ENCODE measurements at places on chromosomes 1 and 21. TPM values are rescaled to one million over a fixed set of nuclear protein-coding genes. Genes with fewer than 3 reads are reported as not detected.

- no peaks in the 10 kb centered on the region for H3K36me3 ChIP-seq
- DNase-seq = no peak
- peaks cover 8% of the 10 kb centered on the region for H3K4me1 ChIP-seq
- H3K4me3 ChIP-seq = no peak overlapping the region
- H3K27ac ChIP-seq = no peak overlapping the region
Measured at GRCh38 chr21:32406405-32406804, 6.1 kb upstream of the EVA1C start.

- no peaks in the 10 kb centered on the region for H3K4me1 ChIP-seq
- no peak overlapping the region for H3K4me3 ChIP-seq
- H3K27me3 ChIP-seq = peaks cover 32% of the 10 kb centered on the region
- DNase-seq = no peak
Measured at GRCh38 chr21:45721671-45722070, 78.1 kb downstream of the PCBP3 start.

GRCh38 chr21:43849532-43850299, 15.3 kb upstream of the AGPAT3 start:
- H3K27me3 ChIP-seq = no peaks in the 10 kb centered on the region
- H3K4me3 ChIP-seq = no peak overlapping the region
- no peak for DNase-seq
- no peaks in the 10 kb centered on the region for H3K36me3 ChIP-seq
- H3K27ac ChIP-seq = no peak overlapping the region

GRCh38 chr1:53913352-53914033, 19.5 kb downstream of the DIO1 start:
- H3K4me3 ChIP-seq = no peak overlapping the region
- H3K27me3 ChIP-seq = no peaks in the 10 kb centered on the region
- no peaks in the 10 kb centered on the region for H3K36me3 ChIP-seq
- no peak overlapping the region for H3K27ac ChIP-seq
- DNase-seq = no peak
- H3K4me1 ChIP-seq = peaks cover 3% of the 10 kb centered on the region

- no peaks in the 10 kb centered on the region for H3K4me1 ChIP-seq
- no peak overlapping the region for H3K27ac ChIP-seq
- H3K27me3 ChIP-seq = no peaks in the 10 kb centered on the region
- H3K36me3 ChIP-seq = no peaks in the 10 kb centered on the region
- H3K4me3 ChIP-seq = no peak overlapping the region
Measured at GRCh38 chr21:37764691-37765090, 151.6 kb downstream of the KCNJ6 start.

DNA sequence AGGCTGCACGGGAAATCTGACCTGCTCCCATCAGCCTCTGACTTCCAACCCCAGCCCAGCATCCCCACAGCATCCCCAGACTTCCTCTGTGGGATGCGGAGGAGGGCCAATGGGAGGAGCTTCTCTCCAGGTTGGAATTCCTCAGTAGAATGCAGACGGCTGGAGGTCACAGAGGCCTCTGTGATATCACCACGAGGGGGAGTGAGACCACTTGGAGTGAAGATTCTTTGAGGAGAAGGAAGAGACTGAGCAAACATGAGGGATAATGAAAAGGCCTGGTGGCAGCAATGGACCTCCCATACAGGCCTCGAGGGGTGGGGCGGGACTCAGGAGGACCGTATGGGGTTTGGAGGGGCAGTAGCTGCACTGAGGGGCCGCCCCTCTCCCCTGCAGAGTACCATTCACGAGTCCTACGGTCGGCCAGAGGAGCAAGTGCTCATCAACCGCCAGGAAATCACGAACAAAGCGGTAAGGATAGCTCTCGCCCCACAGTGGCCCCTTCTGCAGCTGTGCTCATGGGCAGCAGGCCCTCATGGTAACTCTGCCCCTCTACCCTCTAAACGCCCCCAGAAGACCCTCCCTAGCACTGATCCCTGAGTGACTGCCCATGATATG, at the start of gene CATSPER4:
Gene CATSPER4 (plus strand): TSS at position 230 of the 615 bp plus-strand sequence. CDS start 26 bp downstream, at position 256.
- no peaks in the 10 kb centered on the region for H3K27me3 ChIP-seq
- no peak within 1 kb of the TSS for H3K4me3 ChIP-seq
- no peak for DNase-seq
- H3K36me3 ChIP-seq = no peaks in the 10 kb centered on the region
- no peaks in the 10 kb centered on the region for H3K4me1 ChIP-seq

DNA sequence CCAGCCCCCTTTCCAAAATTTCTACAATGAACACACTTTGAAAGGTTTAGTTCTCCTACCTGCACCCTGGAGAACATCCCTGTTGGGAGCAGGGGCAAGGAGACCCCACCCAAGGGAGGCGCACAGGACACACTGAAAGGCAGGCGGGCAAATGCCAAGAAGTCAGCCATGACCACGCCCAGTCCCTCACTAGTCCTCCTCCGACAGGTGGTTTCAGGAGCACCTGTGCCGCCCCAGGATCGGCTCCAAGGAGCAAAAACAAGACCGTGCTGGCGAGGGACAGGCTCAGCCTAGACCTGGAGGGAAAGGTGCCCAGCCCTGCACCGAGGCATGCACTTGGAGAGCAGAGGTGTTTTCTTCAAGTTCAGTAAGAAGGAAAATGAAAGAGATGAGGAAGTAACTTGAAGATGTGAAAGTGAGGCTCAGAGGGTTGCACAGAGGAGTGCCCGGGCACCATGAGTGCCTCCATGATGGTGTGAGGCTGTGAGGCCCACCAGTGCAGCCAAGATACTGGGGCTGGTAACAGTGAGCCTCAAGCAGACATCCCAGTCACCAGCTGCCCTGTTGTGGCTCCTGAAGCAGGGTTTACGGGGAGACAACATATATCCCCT, 19.6 kb upstream of the NADK start:
- H3K4me1 ChIP-seq = peaks cover 74% of the 10 kb centered on the region
- peak overlapping the region; percentile 21 for H3K4me3 ChIP-seq
- H3K36me3 ChIP-seq = peaks cover 17% of the 10 kb centered on the region
- peak; percentile 40 for DNase-seq
- no peaks in the 10 kb centered on the region for H3K27me3 ChIP-seq

GRCh38 chr1:238052496-238053266, 162.0 kb upstream of the ZP4 start:
- peaks cover 5% of the 10 kb centered on the region for H3K36me3 ChIP-seq
- no peaks in the 10 kb centered on the region for H3K27me3 ChIP-seq
- no peak overlapping the region for H3K4me3 ChIP-seq
- no peaks in the 10 kb centered on the region for H3K4me1 ChIP-seq
- no peak for DNase-seq

DNA sequence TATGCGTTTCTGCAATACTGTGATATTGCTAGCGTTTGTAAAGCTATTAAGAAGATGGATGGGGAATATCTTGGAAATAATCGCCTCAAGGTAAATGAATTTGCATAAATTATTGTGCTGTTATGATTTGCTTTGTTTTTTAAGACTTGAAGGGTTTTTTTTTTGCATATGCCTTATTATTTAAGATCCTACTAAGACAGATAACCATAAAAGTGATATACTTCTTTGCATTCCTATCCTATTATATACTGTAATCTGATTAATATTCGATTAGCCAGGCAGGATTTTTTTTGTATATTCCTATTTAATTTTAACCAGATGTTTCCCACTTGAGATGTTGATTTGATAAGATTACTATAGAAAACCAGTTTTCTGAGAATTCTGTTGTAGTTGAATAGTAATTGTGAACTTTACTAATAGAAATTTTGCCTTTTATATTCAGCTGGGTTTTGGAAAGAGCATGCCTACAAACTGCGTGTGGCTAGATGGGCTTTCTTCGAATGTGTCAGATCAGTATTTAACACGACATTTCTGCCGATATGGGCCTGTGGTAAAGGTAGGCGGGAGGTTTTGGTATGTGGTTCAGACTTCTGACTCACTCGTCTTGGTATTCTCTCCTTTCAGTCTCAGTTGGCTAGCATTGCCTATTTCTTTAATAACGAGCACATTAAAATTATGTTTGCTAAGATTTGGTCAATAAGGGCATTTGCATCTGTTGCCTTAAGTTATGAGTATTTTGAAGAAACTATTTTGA, 56.8 kb downstream of the ZBTB17 start:
- DNase-seq = no peak
- no peaks in the 10 kb centered on the region for H3K36me3 ChIP-seq
- H3K27ac ChIP-seq = no peak overlapping the region
- H3K4me1 ChIP-seq = peaks cover 19% of the 10 kb centered on the region

DNA sequence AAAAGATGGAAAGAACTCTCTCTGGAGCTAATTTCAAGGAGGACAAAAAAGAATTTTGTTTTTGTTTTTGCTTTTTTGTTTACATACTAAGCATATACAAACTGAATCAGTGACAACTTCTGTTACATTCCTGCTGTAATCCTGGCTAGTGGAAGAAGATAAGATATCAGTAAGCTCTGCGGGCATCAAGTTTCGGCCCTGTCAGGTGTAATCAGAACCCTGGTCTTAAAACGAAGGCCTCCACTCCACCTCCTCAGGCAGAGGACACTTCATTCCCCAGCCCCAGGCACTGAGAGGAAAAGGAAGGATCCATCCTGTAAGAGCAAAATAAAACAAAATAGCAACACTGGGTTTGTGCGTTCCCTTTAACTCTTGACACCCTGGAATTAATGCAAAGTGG, 88.9 kb upstream of the ARHGAP29 start:
- H3K27me3 ChIP-seq = peaks cover 65% of the 10 kb centered on the region
- DNase-seq = no peak
- no peaks in the 10 kb centered on the region for H3K4me1 ChIP-seq
- H3K27ac ChIP-seq = no peak overlapping the region

- DNase-seq = no peak
- no peaks in the 10 kb centered on the region for H3K36me3 ChIP-seq
- H3K4me3 ChIP-seq = no peak overlapping the region
- H3K27me3 ChIP-seq = no peaks in the 10 kb centered on the region
Measured at GRCh38 chr21:37455504-37455911, 88.9 kb downstream of the DYRK1A start.

- no peaks in the 10 kb centered on the region for H3K27me3 ChIP-seq
- no peaks in the 10 kb centered on the region for H3K4me1 ChIP-seq
- no peak for DNase-seq
- no peak overlapping the region for H3K4me3 ChIP-seq
Measured at GRCh38 chr21:32285476-32285875, 6.6 kb upstream of the MIS18A start.

DNA sequence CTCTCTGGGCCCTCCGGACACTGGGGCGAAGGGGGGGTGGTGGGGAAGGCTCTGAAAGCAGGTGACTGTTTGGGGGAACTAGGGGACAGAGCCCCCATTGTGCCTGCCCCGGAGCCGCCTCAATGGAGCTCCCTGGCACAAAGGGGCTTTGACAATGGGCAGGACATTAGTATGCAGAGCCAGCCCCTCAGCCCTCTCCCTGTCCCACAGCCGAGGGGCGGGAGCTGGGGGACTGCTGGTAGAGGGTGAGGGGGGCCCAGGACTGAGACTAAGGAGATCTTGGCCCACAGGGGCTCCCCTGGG, 7.8 kb downstream of the KCNJ10 start:
- no peaks in the 10 kb centered on the region for H3K36me3 ChIP-seq
- peaks cover 71% of the 10 kb centered on the region for H3K27me3 ChIP-seq
- DNase-seq = no peak

GRCh38 chr1:235278915-235279292, 49.1 kb downstream of the ARID4B start:
- no peaks in the 10 kb centered on the region for H3K27me3 ChIP-seq
- H3K27ac ChIP-seq = no peak overlapping the region
- no peak overlapping the region for H3K4me3 ChIP-seq
- DNase-seq = no peak
- H3K4me1 ChIP-seq = peaks cover 51% of the 10 kb centered on the region

DNA sequence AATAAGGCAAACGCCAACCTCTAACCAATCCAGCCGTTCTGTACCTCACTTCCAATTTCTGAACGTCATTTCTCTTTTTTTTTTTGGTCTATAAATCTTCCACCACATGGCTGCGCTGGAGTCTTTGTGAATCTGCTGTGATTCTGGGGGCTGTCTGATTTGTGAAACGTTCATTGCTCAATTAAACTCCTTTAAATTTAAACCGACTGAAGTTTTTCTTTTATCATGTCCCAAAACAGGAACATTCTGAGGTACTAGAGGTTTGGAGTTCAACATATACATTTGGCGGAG, 65.5 kb upstream of the BACH1 start:
- no peaks in the 10 kb centered on the region for H3K27me3 ChIP-seq
- peak overlapping the region; percentile 39 for H3K27ac ChIP-seq
- peak; percentile 24 for DNase-seq
- no peaks in the 10 kb centered on the region for H3K36me3 ChIP-seq
- H3K4me1 ChIP-seq = peaks cover 34% of the 10 kb centered on the region
- no peak overlapping the region for H3K4me3 ChIP-seq

- H3K36me3 ChIP-seq = peaks cover 7% of the 10 kb centered on the region
- H3K27ac ChIP-seq = no peak overlapping the region
- H3K27me3 ChIP-seq = no peaks in the 10 kb centered on the region
- DNase-seq = no peak
- H3K4me1 ChIP-seq = peaks cover 27% of the 10 kb centered on the region
Measured at GRCh38 chr1:38152351-38153065, 105.9 kb upstream of the POU3F1 start.

GRCh38 chr1:209505044-209505443, 78.5 kb upstream of the CAMK1G start:
- peaks cover 15% of the 10 kb centered on the region for H3K36me3 ChIP-seq
- H3K27ac ChIP-seq = no peak overlapping the region
- H3K4me3 ChIP-seq = no peak overlapping the region

DNA sequence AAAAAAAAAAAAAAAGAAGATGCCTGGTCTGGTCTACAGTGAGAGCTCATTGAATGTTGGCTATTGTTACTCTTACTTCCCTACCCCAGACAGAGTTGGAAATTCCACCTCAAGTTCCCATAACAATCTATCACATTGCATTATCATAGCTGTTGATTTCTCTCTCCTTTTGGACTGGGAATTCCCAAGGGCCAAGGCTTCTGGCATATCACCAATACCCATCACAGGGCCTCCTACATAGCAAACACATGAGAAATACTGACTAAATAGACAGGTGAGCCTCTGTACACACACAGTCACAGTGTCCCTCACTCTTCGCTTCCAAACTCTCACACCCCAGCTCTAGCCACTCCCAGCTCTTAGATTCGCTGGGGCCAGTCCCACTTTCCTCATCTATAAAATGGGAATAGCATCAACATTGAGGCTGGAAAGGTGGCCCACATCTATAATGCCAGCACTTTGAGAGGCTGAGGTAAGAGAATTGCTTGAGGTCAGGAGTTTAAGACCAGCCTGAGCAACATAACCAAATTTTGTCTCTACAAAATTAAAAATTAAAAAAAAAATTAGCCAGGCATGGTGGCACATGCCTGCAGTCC, 6.4 kb downstream of the PTAFR start:
- H3K4me3 ChIP-seq = no peak overlapping the region
- no peak for DNase-seq
- H3K4me1 ChIP-seq = peaks cover 50% of the 10 kb centered on the region
- H3K27me3 ChIP-seq = no peaks in the 10 kb centered on the region

RIPPLY3 gene
- not detected for polyA plus RNA-seq

CFHR2 gene
- not detected for polyA plus RNA-seq

FMO3 gene
- not detected for polyA plus RNA-seq

CFHR5 gene
- not detected for polyA plus RNA-seq

LCE2C gene
- not detected for polyA plus RNA-seq

CNN3 gene
- 11.7 TPM for polyA plus RNA-seq

EFHD2 gene
- 45.1 TPM for polyA plus RNA-seq

ADORA1 gene
- polyA plus RNA-seq = not detected

FCRL4 gene
- not detected for polyA plus RNA-seq

LRRC38 gene
- polyA plus RNA-seq = not detected

TSACC gene
- not detected for polyA plus RNA-seq
